ENCODE measurements at places on chromosomes 12 and 14. TPM values are rescaled to one million over a fixed set of nuclear protein-coding genes. Genes with fewer than 3 reads are reported as not detected.
A peak's percentile ranks its signal among the peaks of the same experiment; 100 is the strongest.

DNA sequence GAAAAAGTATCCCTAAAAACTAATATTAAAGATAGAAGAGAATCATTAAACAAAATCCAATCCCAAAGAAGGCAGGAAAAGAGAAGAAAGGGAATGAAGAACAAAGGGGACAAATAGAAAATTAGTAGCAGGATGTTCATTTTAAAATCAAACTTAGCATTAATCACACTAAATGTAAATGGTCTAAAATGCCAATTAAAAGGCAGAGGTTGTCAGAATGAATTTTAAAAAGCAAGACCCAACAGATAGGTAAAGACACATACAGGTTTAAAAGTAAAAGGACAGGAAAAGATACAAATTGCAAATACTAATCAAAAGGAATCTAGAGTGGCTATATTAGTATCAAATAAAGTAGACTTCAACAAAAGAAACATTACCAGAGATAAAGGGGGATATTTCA, 12.5 kb downstream of the DDHD1 start:
- DNase-seq = no peak

DNA sequence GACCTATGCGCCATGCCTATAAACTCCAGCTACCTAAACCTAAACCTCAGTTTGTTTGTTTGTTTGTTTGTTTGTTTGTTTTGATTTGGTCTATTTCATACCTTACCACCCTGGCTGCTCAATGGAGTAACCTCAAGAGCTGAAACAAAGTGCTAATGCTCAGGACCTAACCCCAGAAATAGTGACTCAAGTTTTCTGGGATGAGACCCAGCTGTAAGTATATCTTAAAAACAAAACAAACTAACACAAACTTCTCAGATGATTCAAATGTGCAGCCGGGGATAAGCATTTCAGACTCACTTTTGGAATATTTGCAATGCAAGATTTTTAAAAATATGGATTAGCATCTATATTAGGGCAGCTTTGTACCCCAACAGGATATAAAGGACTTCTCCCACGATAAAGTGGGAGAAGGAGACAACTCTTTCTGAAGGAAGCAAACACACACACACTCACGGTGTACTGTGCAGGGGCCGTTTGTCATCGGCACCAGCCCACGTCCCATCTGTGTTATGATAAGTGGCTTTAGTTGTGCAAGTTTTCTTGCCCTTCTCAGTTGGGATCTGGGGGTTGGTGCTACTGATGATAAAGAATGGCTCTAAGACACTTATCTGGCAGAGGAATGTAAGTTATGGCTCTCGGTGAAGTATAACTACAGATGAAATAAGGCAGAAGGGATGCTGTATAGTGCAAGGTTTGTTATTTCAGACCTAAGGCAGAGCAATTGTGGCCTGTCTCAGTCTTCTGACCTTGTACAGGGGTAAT, 516.7 kb upstream of the TMEM132C start:
- no peak for DNase-seq

GRCh38 chr14:59246566-59246965, 58.1 kb downstream of the DAAM1 start:
- no peak for DNase-seq

REP15 gene
- 1.0 TPM for polyA plus RNA-seq

DNA sequence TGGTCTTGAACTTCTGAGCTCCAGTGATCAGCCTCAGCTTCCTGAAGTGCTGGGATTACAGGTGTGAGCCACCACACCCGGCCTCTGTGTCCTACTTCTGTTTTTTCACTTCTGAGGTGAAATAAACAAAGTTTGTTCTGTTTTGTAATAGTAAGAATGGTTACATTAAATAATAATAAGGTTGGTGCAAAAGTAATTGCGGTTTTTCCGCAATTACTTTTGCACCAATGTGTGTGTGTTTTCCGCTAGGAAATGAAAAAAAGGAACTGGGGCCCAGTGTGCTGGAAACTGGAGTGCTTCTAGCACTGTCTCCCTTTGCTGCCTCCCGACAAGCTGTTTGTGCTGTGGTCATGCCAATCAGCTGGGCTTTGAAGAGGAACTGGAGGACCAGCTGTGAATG, 140.9 kb downstream of the NTS start:
- no peak for DNase-seq

DNA sequence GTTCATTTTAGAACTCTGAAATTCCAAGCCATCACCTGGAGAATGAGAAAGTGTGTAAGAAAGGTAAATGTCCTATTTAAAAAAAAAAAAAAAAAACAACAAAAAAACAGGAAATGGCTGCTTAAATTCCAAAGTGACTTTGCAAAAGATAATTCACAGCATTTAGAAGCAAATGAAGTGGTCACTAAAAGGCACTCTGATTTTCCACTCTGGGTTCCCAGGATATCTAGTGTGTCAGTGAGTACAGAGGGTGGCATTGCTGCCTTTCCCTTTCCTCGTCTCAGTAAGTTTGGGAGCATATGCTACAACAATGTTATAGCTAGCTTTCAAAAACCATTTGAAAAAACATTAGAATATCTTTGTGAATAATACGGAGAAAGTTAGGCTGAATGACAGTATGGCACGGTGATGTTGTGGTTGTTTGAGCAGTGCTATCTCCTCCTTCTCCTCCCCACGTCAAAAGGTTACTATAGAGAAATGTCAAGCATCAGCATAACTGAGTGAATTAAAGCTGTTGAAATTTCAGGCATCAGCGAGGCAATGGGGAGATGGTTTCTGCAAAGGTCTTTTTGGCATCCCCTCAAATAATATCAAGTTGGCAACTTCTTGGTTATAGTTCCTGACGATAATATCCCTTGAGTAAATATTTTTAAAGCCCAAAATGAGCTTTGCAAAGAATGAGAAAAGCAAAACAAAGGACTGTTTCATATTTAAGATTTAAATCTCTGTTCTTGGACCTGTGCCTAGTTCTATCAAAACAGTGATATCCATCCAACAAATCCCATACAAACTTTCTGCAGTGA, 164.5 kb upstream of the E2F7 start:
- DNase-seq = no peak

GRCh38 chr12:47867495-47867941, 37.3 kb downstream of the VDR start:
- DNase-seq = peak; percentile 45

- DNase-seq = no peak
These were observed 2.3 kb upstream of the M6PR start for GRCh38 chr12:8951744-8952143.

NOS1 gene
- polyA plus RNA-seq = not detected

- no peak for DNase-seq
These were observed 23.9 kb downstream of the PRICKLE1 start for GRCh38 chr12:42565633-42566032.

- DNase-seq = no peak
These were observed 44.1 kb upstream of the MTERF2 start for GRCh38 chr12:107031061-107031460.

GRCh38 chr12:27838543-27839185, 58.6 kb upstream of the MANSC4 start:
- DNase-seq = no peak

- peak; percentile 39 for DNase-seq
These were observed 69.8 kb downstream of the NCOR2 start for GRCh38 chr12:124497658-124498057.

A2ML1 gene
- not detected for polyA plus RNA-seq

RNASE3 gene
- polyA plus RNA-seq = not detected

GRCh38 chr14:46074061-46074460, 577.5 kb downstream of the RPL10L start:
- DNase-seq = no peak

DNA sequence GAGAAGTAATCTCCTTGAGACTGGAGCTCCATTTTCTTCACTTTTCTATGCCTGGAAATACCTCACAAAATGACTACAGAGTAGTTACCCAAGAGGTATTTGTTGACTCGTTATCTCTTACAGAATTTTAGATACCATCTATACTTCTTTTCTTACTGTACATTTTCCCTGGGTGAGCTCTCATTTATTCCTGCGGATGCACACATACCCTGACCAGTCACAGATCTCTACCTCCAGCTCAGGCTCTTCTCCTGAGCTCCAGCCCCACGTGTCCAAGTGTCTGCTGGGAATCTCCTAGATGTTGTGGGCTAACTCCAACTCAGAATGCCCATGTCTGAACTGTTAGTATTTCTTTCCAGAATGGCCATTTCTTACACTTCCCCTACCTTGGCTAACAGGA, 403.1 kb downstream of the RAD51B start:
- DNase-seq = no peak

- DNase-seq = no peak
These were observed 32.8 kb downstream of the MIA2 start for GRCh38 chr14:39266525-39266870.

NINJ2 gene
- polyA plus RNA-seq = 0.32 TPM

GSG1 gene
- 0.26 TPM for polyA plus RNA-seq

DNA sequence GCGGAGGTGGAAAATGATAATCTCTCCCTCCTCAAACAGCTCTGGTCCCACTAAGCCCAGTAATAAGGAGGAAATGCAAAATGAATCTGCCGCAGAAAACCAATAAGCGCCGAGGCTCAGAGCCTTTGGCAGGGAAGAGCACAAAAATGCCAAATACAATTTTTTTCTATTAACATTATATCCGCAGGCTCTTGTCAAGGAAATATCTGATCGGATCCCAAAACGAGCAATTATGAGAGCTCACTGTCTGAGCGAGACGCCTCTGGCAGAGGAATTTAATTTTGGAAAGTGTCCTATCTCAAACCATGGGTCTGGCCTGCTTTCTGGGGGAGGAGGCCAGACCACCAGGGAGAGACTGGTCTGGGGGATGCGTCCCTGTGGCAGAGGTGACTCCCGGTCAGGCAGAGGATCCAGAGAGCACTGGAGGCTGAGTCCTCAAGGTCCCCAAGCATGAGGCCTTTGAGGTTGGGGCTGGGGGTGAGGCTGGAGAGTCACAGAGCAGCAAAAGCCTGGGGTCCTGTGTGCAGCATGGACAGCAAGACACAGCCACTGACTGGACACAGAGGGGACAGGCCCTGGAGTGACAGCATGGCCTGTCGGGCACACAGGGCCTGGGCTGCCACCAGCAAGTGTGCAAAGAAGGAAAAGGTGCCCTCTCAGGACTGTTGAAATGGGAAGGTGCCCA, 342.8 kb upstream of the SFSWAP start:
- DNase-seq = no peak

PMCH gene
- polyA plus RNA-seq = not detected

NRXN3 gene
- polyA plus RNA-seq = 7.0 TPM

GRCh38 chr12:111606767-111607230, 7.7 kb upstream of the ATXN2 start:
- no peak for DNase-seq

DNA sequence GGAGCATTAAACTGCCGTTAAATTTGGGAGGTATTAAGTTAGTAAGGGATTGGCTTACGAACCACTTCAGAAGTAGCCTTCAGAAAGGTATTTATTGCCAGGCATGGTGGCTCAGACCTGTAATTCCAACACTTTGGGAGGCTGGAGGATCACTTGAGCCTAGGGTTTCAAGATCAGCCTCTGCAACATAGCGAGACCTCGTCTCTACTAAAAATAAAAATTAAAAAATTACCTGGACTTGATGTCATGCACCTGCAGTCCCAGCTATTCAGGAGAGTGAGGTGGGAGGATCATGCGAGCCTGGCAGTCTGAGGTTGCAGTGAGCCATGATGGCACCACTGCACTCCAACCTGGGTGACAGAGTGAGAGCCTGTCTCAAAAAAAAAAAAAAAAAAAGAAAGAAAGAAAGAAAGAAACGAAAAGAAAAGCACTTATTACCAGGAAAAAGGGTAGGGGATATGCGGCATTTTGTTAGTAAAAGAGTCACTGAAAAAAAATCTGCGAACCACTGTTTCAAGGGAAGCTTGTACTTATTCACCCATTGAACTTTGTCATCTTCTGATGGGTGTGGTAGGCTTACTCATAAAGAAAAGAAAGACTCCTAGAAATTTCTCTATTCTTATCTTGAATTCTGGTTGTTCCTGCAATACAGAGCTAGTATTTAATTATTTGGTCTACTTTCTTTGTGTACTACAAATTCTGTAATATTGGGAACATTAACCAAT, 33.6 kb upstream of the PLEKHA5 start:
- no peak for DNase-seq

DNA sequence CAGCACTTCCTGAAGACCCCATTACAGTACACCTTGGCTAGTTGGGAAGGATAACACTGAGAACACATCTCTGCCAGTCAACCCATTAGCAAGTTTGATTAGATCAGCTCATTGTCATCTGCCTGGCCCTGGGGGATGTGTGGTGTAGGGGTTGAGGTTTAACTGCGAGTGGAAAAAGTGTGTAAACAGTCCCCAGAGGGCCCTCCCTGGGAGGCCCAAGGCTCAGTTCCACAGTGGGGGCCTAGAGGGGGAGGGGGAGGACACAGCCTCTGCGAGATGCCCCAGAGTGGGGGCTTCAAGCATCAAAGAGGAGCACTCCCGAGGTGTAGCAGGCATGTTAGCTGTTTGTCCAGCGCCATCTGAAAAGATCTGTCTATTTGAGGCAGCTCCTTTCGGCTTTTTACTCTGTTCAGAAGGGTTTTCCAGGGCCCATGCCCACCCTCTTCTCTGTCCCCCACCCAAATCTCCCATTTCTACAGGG, 344 bp downstream of the LPAR5 start:
- DNase-seq = no peak

INHBE gene
- polyA plus RNA-seq = 23.1 TPM

DNA sequence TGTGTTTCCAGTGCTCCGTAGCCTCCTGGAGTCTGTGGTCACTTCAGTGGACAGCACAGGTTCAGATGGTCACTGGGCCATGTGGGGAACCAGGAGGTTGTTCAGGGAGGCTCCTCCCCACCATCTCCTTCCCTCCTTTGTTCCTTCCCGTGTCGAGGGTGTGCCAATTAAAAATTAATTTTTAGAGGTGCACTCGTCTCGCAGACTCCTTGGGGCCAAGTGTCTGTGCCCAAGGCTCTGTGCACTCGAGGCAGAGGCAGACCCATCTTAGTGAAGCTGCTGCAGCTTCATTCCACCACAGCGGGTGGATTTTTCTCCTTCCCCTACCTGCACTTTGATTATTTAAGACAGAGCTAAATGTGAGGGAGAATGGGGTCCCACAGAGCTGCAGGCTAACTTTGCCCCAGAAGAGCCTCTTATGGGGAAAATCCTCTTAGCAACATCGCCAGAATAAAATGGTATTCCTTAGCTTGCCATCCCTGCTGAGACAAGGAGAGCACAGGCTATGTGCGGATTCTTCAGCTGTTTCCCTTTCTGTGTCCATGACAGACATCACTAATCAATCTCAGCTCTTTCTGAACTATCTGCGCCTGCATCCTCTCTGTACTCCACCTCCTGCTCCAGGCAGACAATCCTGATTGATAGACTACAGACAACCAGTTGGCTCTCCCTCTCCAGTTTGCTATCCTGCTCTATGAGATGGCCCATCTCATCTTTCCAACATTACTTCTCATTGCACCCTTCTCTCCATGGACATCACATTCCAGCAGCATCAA, 159.5 kb downstream of the VRK1 start:
- no peak for DNase-seq

DNA sequence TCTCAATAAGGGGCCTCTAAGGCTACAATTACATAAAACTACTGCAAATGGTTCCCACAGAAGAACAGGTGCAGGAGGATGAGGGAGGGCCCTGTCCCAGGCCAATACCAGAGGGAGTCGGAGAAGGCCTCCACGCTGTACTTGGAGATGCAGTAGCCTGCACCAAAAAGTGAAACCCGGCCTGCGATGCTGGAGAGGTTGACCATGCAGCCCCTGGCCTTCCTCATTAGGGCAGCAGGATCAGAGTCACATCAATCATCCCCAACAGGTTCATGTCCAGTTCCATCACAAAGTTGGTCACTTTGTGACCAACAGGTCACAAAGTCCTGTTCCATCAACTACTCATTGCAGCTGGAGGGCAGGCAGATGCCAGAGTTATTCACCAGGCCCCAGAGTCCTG, 23.0 kb downstream of the ZBTB39 start:
- DNase-seq = no peak

Data from BJ (cell line).